ENCODE measurements at places on chromosomes 1 and 21. TPM values are rescaled to one million over a fixed set of nuclear protein-coding genes. Genes with fewer than 3 reads are reported as not detected.

RPE65 gene
- total RNA-seq, result not detected

MROH9 gene
- not detected for total RNA-seq

PIGR gene
- not detected for total RNA-seq

TNFRSF1B gene
- 0.48 TPM for total RNA-seq

CALML6 gene
- total RNA-seq, result not detected

GPR161 gene
- total RNA-seq, result 10.8 TPM

OR2L2 gene
- total RNA-seq, result not detected

CRP gene
- not detected for total RNA-seq

XCL1 gene
- not detected for total RNA-seq

PTPN22 gene
- total RNA-seq, result not detected

CFHR4 gene
- not detected for total RNA-seq

CFAP107 gene
- total RNA-seq, result not detected

TNFSF18 gene
- not detected for total RNA-seq

PSMG1 gene
- total RNA-seq, result 82.4 TPM

PRRX1 gene
- total RNA-seq, result not detected

CRYBG2 gene
- total RNA-seq, result 1.3 TPM

S100A7A gene
- not detected for total RNA-seq

EFNA3 gene
- total RNA-seq, result 9.8 TPM

TSPAN1 gene
- total RNA-seq, result 3.2 TPM

PINK1 gene
- 27.2 TPM for total RNA-seq

HAX1 gene
- 95.0 TPM for total RNA-seq

CRABP2 gene
- total RNA-seq, result 6.6 TPM

SIM2 gene
- total RNA-seq, result 6.4 TPM

WNT3A gene
- total RNA-seq, result not detected

RAVER2 gene
- 4.3 TPM for total RNA-seq

CELA3A gene
- total RNA-seq, result not detected

GCSAML gene
- total RNA-seq, result not detected

All from A549 treated with Mapracorat at 1 μM for 4 hours (cell line).